Calu3 (cell line): ENCODE measurements at places on chromosomes 3 and 15. TPM values are rescaled to one million over a fixed set of nuclear protein-coding genes. Genes with fewer than 3 reads are reported as not detected.
A peak's percentile ranks its signal among the peaks of the same experiment; 100 is the strongest.

- DNase-seq = no peak
Measured at GRCh38 chr3:8561370-8561769, 59.7 kb downstream of the LMCD1 start.

- DNase-seq = no peak
Measured at GRCh38 chr3:143278721-143279120, 159.2 kb downstream of the CHST2 start.

GRCh38 chr3:42822828-42823227 lies 13.6 kb downstream of the ACKR2 start:
- DNase-seq = no peak

DNA sequence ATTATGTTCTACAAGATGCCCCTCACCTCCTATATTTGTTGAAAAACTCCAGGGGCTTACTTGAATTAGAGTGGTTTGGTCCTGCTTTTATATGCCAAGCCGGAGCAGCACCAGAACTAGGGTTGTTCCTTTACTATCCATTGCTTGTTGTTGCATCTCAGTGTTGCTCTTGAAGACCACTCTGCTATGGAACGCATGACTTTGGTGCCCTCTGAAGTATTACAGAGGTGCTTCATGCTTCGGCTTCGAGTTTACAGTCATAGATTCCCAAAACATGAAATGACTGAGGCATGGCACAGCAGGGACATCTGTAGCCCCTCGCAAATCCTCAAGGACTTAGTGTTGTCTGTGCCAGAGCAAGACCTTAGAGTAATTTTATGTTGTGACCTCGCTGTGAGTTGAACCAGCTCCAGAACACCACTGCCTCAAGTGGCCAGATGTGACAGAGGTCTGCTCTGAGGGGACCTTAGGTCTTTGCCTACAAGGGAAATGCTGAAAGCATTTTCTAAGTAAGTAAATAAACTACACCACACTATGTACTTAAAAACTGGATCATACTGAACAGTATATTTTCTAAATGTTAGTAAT lies 67.2 kb upstream of the SIAH2 start:
- DNase-seq = peak; percentile 33

- DNase-seq = no peak
Measured at GRCh38 chr3:115004201-115005140, 142.6 kb downstream of the ZBTB20 start.

- no peak for DNase-seq
Measured at GRCh38 chr3:99731499-99731898, 86.2 kb upstream of the CMSS1 start.

DNA sequence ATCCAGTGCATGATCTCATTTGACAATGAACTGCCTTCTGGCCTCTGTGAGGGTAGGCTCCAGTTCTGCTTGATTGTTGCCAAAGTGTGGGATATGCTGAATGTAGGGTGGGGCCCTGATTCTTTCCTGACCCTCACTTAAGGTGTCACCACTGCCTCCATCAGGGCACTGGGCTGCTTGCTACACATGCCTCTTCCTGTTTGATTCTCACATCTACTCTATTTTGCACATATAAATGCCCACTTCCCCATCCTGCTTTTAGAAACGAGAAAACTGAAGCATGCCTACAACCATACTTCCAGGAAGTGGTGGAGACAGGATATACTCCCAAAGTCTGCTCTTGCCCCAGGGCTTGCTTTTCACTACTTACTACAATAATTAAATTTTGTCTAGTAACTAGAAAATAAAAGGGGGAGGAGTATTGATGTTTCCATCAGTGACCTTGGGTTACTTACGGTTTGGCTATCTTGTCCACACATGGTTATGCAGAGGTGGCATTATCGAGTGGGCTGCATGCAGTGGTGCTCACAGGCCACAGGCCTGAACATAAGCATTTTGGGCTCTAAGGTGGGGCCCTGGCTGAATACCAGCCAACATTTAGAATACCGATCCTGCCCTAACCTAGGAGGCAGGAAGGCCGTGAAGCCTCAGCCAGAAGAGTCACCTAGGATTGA lies 6.7 kb downstream of the ZDHHC3 start:
- no peak for DNase-seq

RHOV gene
- total RNA-seq = 4.2 and 4.9 TPM in 2 replicates

CACNA2D3 gene
- not detected in 2 replicates for total RNA-seq

AMOTL2 gene
- 140 and 153 TPM in 2 replicates for total RNA-seq

HTR3E gene
- not detected in 2 replicates for total RNA-seq

PPP1R14D gene
- 0.51 and 1.7 TPM in 2 replicates for total RNA-seq

VGLL4 gene
- 49.1 and 51.3 TPM in 2 replicates for total RNA-seq

PAK6 gene
- total RNA-seq = 7.0 and 7.1 TPM in 2 replicates

FOXB1 gene
- not detected in 2 replicates for total RNA-seq

MCF2L2 gene
- 0.27 and 0.35 TPM in 2 replicates for total RNA-seq
